Activated CD4-positive, alpha-beta T cell treated with anti-CD3 and anti-CD28 coated beads for 4 hours (primary cell): ENCODE measurements at places on chromosomes 11 and 22.

DNA sequence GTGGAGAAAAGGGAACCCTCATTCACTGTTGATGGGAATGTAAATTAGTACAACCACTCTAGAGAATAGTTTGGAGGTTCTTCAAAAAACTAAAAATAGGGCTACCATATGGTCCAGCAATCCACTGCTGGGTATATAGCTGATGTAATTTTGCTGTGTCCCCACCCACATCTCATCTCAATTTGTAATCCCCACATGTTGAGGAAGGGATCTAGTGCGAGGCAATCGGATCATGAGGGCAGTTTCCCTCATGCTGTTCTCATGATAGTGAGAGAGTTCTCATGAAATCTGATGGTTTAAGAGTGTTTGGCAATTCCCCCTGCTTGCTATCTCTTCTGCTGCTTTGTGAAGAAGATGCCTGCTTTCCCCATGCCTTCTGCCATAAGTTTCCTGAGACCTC lies 17.1 kb upstream of the OR52M1 start:
- DNase-seq, result no peak

DNA sequence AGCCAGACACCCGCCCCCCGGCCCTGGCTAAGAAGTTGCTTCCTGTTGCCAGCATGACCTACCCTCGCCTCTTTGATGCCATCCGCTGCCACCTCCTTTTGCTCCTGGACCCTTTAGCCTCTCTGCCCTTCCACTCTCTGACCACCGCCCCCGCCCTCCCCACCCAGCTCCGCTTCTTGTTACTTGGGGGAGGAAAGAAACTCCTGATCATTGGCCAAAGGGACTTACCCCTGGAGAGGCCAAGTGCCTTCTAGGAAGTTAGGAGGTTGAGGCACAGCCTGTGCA lies at the start of gene PRR33:
PRR33 (minus strand) TSS at position 65 of the 285 bp plus-strand sequence. CDS start 1,311 bp downstream, outside the sequence.
- DNase-seq, result no peak

DNA sequence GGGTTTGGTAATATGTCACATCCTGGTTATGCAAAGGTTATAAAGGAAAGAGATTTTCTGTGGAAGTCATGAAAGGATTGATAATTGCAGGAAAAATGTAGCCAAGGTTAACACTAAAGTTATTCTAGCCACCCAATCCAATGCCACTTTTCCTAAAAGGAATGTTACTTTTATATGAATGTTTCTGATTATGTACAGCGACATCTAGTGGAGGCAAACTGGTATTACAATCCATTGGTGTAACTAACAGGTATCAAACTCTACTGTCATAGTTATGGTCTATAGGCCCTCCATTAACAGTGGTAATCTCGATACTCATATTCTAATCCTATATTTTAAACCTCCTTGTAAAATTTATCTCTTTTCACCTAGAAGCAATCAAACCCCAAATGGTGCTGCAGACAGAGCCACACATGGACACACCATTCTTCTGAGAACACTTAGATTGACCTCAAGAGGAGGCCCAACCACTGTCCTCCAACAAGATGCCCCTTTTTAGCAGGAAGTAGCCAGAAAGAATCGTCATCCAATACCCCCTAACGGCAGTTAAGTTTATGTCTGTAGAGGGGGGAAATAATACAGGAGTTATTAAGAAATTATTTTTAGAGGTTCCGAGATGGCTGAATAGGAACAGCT lies 74.9 kb upstream of the RAG2 start:
- peak; percentile 9 for DNase-seq

GRCh38 chr11:17275400-17276235 lies 921 bp upstream of the NUCB2 start:
- no peak for DNase-seq

GRCh38 chr11:58564231-58564630 lies 11.4 kb downstream of the LPXN start:
- DNase-seq, result no peak

- no peak for DNase-seq
Observed at GRCh38 chr11:60528465-60528864, 13.3 kb downstream of the MS4A13 start.

DNA sequence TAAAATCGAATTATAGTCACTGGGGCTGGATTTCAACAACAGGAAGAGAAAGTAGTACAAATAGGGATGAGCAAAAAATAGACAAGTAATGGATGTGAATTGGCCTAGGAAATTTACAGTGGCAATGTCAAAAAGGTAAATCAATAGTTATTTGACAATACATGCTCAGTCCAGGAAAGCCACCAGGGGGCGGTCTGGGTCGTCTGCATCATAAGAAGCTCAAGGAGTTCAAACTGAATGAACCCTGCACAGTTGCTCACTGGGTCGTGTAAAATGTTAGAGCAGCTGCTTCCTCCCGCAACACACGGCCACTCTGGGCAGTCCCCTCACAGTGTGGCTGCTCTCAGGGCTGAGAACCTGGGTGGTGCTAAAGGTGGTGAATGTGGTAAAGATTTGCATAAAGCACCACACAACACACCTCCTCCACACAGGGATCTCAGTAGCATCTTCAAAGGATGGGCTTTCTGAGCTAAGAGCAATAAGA lies 85.9 kb downstream of the ZNF280B start:
- peak; percentile 40 for DNase-seq

GRCh38 chr11:112977755-112978154 lies 16.5 kb downstream of the NCAM1 start:
- no peak for DNase-seq

DNA sequence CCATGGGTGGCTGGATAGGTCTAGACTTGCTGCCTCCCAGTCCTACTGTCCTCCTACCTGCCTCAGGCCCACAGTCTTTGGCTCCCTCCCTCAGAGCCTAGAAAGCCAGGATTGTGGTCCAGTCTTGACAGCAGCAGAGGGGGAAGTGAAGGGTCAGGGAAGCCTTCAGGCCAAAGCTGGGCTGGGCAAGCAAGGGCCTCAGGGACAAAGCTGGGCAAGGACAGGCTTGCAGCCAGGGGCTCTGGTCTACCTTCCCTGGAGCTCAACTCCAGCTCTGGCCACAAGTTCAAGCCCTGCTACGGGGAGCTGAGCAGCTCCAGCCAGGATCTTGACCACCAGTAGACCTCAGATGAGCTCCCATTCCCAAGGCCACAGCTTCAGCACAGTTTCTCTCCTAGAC lies 14.9 kb downstream of the LMO1 start:
- no peak for DNase-seq
